ENCODE measurements at places on chromosomes 12 and 14. TPM values are rescaled to one million over a fixed set of nuclear protein-coding genes. Genes with fewer than 3 reads are reported as not detected.

CCDC184 gene
- total RNA-seq = 0.32 TPM

SOX5 gene
- total RNA-seq = 5.4 TPM

DCAF5 gene
- total RNA-seq = 56.1 TPM

CCDC196 gene
- total RNA-seq = not detected

DPPA3 gene
- total RNA-seq = not detected

C3AR1 gene
- total RNA-seq = not detected

RPS26 gene
- 25.3 TPM for total RNA-seq

CD69 gene
- total RNA-seq = not detected

GPR65 gene
- total RNA-seq = not detected

MYO1H gene
- not detected for total RNA-seq

PPFIA2 gene
- 0.67 TPM for total RNA-seq

KLRC3 gene
- 4.9 TPM for total RNA-seq

SETD3 gene
- 49.1 TPM for total RNA-seq

FSCB gene
- total RNA-seq = not detected

ISM2 gene
- not detected for total RNA-seq

STAC3 gene
- 1.8 TPM for total RNA-seq

LTBR gene
- total RNA-seq = 17.0 TPM

SLC25A47 gene
- total RNA-seq = not detected

KLRG1 gene
- not detected for total RNA-seq

CD163L1 gene
- 1.8 TPM for total RNA-seq

RIN3 gene
- 31.3 TPM for total RNA-seq

DIO2 gene
- 240 TPM for total RNA-seq

DIP2B gene
- total RNA-seq = 28.9 TPM

CNTN1 gene
- 1.6 TPM for total RNA-seq

FGD4 gene
- total RNA-seq = 7.6 TPM

RTL1 gene
- total RNA-seq = not detected

LALBA gene
- total RNA-seq = not detected

ESPL1 gene
- 8.6 TPM for total RNA-seq

SMIM41 gene
- not detected for total RNA-seq

APOLD1 gene
- 11.1 TPM for total RNA-seq

TTC9 gene
- total RNA-seq = 0.99 TPM

FBLN5 gene
- 98.7 TPM for total RNA-seq

NKX2-8 gene
- total RNA-seq = not detected

AHNAK2 gene
- total RNA-seq = 183 TPM

POTEG gene
- total RNA-seq = not detected

VRTN gene
- not detected for total RNA-seq

ERP27 gene
- total RNA-seq = 0.70 TPM

TAS2R31 gene
- 4.9 TPM for total RNA-seq

DNAI7 gene
- not detected for total RNA-seq

OR4K15 gene
- not detected for total RNA-seq

TSPAN19 gene
- total RNA-seq = not detected

ETFBKMT gene
- total RNA-seq = 3.7 TPM

GZMH gene
- total RNA-seq = not detected

OTOGL gene
- 0.21 TPM for total RNA-seq

PPP4R4 gene
- not detected for total RNA-seq

GALNT8 gene
- total RNA-seq = 0.21 TPM

PTGER2 gene
- 2.1 TPM for total RNA-seq

SERPINA4 gene
- total RNA-seq = not detected

GPR162 gene
- 12.0 TPM for total RNA-seq

SPIC gene
- total RNA-seq = not detected

FOXA1 gene
- not detected for total RNA-seq

AGAP2 gene
- 2.6 TPM for total RNA-seq

TMEM229B gene
- total RNA-seq = 0.37 TPM

Measured in osteocyte (in vitro differentiated cells).